Spleen (tissue), 13 donors: ENCODE measurements at places on chromosomes 16 and 17.

DNA sequence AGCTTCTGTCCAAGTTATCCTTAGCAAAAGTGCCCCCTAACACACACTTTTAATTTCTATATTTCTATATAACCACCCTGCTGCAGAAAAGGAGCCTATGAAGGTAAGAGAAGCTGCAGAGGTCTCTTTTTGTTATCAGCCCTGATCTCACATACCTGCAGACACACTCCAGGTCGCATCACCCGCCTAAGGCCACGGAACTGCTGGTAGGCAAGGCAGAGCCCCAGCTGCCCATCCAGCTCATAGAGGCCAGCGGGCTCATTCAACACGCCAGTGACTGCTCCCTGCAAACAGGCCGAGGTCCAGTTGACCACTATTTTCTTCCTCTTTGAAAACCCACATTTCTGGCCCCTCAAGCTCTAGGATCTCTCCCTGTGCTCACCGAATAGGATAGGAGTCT, 12.2 kb downstream of the CTC1 start:
- no peak for DNase-seq

DNA sequence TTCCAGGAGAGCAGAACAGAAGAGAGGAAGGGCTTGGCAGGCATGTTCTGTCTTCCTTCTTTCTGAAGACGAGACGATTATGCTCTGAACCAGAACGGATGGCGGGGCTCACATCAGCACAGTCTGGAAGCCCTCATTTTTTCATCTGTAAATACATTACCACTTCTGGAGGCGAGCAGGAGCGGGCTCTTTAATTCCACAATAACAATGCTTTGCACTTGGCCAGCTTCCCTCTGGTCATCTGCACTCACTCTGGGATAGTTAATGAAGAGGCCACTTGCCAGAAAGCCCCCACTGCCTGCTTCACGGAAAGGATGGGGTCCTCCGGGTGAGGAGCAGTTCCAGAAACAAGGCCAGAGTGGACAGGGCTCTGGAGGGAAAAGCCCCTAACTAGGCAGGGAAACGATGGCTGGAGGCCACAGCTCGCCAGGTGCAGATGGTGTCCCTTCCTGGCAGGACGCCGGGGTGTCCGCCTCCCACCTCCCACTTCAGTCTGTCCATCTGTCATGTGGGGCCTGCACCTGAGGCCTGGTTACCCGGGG, 13.1 kb upstream of the BCAR1 start:
- no peak for DNase-seq

- DNase-seq = no peak
These were observed 22.9 kb upstream of the ZFPM1 start for GRCh38 chr16:88430185-88430523.

GRCh38 chr17:64599187-64599676, 62.9 kb downstream of the SMURF2 start:
- DNase-seq = peak; percentile 87

DNA sequence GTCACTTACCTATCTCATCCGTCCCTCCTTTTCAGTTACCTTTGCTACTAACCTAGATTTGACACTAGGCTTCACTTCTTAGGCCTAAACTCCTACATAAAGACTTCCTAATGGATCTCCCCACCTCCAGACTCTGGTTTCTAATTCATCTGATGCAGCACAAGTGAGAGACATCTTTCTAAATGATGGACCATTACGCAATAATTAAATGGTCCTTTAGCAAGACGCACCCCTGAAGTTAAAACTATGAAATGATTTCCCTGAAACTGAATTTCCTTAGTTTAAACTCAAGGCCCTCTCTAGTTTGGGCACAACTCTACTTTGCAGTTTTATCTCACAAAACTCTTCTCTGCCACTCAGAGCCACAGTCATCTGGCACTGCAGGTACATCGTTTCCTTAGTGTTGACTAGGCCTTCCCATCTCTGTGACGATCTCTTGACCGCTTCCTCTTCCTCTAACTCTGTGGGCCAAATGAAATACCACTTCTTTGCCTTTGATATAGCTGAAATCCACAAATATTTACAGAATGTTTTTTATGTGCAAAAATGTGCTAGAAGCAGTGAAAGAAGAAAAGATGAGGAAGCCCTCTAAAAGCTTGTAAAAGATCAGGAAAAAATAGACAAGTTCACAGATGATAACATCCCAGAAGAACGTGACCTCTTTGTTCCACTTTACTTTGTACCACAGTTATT, 3.3 kb downstream of the SYNRG start:
- DNase-seq = no peak

DNA sequence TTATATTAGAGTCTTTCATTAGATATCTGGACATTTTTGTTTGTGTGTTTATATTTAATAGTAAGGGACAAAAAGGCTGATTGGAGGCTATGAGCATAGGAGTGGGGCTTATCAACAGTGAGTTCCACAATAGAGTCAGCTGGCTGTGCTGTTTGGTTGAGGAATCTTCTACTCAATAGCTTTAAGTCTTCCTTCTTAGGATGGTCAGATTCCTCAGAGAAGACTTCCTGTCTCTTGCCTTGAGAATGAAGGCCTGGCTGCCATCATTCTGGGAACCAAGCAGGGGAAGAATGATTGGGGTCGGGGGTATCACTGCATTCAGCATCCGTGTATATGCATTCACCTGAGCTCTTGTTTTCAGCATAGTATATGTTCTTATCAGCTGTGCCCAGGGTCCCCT, 31.9 kb upstream of the ABCC11 start:
- DNase-seq = no peak
